ENCODE measurements at places on chromosomes 16 and 17.
A peak's percentile ranks its signal among the peaks of the same experiment; 100 is the strongest.

- no peak for DNase-seq
These were observed 222.6 kb upstream of the PMFBP1 start for GRCh38 chr16:72394526-72394925.

DNA sequence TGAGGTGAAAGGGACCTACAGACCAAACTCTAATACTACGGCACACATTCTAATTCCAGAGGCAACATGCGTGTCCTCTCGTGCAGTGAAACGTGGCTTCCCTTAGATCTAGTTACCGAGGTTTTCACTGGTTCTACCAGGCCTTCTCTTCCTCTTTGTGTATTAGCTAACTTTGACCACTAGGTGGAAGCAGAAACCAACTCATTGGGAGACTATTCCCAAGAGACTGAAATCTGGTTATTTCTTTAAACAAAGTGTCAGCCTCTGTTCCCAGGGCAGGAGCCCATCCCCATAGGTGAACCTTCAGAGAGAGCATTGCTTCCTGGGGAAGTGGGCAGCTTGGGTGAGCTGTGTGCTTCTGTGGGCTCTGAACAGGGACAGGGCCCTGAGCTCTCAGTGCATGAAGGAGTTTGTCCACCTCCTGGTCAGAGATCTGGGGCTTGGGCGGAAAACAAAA, 19.7 kb upstream of the RCVRN start:
- peak; percentile 69 for DNase-seq

- peak; percentile 6 for DNase-seq
These were observed 792 bp downstream of the PPP1R9B start for GRCh38 chr17:50149417-50150353.

DNA sequence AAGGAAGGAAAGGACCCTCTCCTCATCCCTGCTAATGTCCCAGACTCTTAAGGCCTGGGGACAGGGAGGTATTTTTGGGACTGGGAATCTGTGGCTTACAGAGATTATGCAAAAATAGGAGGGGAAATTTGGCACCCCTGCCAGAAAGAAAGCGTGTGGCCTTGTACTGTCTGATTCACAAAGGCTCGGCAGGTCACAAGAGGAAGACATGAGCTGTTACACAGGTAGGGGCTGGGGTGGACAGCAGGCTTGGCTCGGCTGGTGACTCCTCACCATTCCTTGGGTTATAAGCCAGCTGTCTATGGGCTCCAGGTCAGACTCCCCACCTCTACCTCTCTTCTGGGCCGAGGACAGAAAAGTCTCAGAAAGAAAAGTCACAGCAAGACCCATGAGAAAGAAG, 20.7 kb upstream of the SREBF1 start:
- no peak for DNase-seq

GRCh38 chr17:44914148-44914547, 1.2 kb downstream of the GFAP start:
- DNase-seq = no peak

GRCh38 chr16:54946909-54947308, 16.2 kb downstream of the IRX5 start:
- no peak for DNase-seq

- DNase-seq = no peak
These were observed 38.1 kb downstream of the MRTFB start for GRCh38 chr16:14109077-14109775.

DNA sequence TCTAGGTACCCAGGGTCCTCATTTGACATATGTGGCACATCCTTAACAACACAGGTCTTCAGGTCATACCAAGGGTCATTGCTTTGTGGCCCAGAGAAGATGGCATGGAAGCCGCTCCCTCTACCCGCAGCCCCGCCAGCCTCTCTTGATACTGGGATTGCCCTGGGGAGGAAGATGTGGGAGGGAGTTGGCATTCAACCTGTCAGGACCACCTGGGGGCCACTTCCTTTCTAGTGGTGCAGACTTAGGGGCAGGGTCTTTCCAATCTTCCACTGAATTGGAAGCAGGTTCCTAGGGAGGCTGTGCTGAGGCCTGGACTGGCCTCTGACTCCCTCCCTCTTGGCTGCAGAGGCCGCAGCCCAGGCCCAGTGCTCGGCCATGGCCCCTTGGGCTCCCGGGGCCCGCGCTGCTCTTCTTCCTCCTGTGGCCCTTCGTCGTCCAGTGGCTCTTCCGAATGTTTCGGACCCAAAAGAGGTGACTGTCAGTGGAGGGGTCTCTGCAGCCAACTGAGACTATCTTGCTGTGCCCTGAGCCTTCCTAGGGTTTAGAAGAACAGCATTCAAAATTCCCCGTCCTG, 5.1 kb upstream of the HEXIM1 start:
- DNase-seq = no peak

DNA sequence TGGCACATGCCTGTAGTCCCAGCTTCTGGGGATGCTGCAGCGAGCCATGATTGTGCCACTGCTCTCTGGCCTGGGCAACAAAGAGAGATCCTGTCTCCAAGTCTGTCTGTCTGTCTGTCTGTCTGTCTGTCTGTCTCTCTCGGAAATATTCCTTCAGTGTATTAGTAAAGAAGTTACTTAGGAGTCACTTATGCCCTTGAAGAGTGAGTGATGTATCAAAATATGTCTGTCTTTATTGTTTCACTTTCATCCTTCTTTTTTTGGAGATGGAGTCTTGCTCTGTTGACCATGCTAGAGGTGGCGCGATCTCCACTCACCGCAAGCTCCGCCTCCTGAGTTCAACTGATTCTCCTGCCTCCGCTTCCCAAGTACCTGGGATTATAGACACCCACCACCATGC, 410.5 kb downstream of the WWOX start:
- DNase-seq = no peak

- no peak for DNase-seq
These were observed 74.2 kb upstream of the CCL1 start for GRCh38 chr17:34437188-34437587.

DNA sequence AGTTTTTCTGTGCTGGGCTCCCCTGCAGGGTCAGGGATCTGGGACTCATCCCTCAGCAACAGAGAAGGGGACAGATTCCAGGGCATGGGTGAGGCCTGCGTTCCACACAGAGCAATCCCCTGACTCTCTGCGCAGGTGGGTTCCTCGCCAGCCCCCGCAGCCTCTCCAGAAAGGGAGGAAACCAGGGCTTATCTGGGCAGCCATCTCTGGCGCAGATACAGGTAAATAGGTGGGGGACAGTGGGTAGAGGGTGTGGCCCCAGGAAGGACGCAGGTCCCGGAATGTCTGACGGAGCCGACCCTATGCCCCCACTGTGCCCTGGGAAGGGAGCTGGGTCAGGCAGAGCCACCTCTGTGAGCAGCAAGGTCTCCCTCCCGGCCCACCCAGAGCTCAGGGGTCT, 23.2 kb downstream of the PIEZO1 start:
- no peak for DNase-seq

DNA sequence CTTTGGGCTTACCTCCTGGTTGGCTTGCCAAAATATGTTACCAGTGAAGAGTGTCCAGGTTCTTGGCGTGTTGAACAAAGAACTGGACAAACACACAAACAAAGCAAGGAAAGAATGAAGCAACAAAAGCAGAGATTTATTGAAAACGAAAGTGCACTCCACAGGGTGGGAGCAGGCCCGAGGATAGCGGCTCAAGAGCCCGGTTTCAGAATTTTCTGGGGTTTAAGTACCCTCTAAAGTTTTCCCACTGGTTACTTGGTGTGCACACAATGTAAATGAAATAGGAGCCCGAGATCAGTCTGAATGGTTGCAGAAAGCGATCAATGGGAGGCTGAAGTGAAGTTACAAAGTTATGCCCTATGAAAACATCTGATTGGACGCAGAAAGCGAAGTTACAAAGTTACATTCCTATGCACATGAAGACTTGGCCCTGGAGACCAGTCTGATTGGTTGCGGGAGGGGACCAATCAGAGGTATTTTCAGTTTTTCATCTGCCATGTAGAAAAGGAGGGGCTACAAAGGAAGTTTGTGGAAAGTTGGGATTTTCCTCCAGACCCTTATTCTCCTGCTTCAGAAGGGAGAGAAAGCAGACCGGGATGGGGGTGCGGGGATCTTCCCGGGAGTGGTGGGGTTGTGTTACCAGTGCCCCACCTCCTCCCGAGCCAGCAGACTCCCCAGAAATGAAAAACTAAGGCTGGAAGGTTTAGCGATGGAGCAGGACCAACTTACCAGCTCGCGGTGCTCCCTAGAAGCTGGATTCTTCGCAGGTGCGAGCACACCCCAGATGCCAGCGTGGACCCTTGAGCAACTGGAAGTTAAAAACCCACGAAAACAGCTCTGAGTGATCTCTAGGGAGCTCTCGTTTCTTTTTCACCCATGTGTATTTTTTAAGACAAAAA, at the start of gene SLFN12:
SLFN12 (minus strand) TSS at position 325 of the 899 bp plus-strand sequence. CDS start 9,472 bp downstream, outside the sequence.
- DNase-seq = no peak

DNA sequence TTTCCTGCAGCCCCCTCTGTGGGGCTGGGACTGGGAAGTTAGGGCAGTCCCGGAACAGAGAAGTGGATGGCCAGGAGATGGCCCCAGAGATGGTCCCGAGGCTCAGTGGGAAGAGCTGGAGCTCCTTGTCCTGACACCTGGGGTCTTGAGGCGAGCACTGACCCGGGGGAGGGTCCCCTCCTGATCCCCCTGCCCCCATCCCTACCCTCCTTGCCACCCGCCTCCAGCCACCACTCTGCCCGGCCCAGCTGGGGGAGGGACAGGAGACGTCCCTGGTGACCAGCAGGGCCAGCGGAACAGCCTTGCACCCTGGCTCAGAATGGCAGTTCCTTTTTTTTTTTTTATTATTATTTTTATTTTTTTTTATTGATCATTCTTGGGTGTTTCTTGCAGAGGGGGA, 13.9 kb upstream of the RNF213 start:
- DNase-seq = no peak

DNA sequence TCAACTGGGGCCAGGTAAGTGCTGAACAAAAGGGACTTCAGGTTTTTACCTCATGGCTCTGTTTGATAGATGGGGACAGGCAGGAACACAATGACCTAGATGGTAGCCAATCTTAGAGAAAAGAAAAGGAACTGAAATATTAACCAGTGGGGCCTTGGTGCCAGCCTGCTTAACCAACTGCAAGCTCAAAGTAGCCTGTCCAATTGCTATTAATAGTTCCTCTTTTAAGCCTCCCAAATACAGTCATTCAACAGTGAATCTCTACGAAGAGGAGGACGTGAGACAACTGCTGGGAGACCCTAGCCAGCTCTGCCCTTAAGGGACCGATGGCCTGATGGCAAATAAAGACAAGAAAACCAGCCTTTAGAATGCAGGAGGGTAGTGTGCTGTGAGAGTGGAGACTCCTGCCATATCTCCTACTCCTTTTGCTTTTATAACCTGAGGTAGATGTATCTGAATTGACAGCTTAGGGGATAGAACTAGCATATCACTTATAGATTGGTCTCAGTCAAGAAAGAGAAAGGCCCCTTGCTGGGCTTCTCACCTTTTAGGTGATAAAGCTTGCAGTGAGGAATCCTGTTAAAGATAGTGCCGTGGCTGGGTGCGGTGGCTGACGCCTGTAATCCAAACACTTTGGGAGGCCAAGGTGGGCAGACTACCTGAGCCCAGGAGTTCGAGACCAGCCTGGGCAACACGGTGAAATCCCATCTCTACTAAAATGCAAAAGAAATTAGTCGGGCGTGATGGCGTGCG, 28.3 kb downstream of the ARSG start:
- no peak for DNase-seq

DNA sequence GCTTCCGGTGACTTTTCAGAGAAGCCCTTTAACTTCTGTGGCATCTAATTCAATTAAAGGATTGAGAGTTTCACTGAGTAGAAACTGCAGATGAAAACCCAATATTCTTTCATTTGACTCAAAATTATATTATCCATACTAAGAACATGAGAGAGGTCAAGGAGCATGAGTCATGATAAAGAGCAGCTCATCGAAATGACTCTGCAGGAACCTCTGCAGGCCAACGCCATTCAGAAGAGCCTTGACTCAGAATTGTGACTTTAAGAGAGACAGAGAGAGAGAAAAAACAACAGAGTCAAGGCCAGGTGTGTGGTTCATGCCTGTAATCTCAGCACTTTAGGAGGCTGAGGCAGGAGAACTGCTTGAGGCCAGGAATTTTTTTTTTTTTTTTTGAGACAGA, 417.2 kb upstream of the XYLT1 start:
- DNase-seq = no peak
